ENCODE measurements at places on chromosomes 7 and 10.

DNA sequence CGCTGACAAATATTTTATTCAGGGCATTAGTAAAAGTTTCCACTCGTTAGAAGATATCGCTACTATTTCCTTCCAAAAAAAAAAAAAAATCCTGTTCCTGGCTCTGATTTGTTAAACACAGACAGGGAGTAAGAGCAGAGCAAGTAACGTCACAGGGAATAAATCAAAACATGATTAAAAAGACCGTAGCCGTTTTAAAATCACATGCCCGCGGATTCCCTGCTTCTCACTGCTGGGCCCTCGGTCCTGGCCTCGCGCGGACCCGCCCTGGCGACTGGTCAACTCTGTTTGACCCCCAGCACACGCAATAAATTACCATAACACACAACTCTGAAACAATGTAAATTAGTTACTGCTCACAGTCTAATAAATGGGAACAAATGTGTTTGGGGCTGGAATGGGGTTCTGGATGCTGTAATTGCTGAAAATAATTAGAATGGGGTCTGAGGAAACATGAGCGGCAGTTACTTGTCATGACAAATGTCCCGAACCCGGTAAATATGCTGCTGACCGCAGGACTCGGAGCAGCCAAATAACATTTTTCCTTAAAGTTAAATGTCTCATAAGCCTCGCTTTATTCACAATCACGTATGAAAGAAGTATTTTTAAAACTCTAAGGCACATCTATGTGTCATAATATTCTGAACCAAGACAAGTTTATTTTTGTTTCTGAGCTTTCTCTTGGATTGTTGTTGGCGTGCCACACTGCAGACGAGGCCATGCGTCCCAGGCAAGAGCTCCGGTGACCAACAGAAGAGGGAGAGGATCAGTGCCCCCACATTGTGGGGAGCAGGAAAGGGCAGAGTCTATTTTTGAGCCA is 17.9 kb downstream of the EBF3 start:
- H3K4me3 ChIP-seq = no peak overlapping the region
- no peaks in the 10 kb centered on the region for H3K36me3 ChIP-seq
- peaks cover 4% of the 10 kb centered on the region for H3K4me1 ChIP-seq
- H3K27me3 ChIP-seq = peaks cover 21% of the 10 kb centered on the region

- H3K4me1 ChIP-seq = no peaks in the 10 kb centered on the region
- no peaks in the 10 kb centered on the region for H3K27me3 ChIP-seq
- DNase-seq = no peak
- H3K36me3 ChIP-seq = peaks cover 48% of the 10 kb centered on the region
- no peak overlapping the region for H3K27ac ChIP-seq
Observed at GRCh38 chr7:105097619-105098018, 83.6 kb downstream of the KMT2E start.

DNA sequence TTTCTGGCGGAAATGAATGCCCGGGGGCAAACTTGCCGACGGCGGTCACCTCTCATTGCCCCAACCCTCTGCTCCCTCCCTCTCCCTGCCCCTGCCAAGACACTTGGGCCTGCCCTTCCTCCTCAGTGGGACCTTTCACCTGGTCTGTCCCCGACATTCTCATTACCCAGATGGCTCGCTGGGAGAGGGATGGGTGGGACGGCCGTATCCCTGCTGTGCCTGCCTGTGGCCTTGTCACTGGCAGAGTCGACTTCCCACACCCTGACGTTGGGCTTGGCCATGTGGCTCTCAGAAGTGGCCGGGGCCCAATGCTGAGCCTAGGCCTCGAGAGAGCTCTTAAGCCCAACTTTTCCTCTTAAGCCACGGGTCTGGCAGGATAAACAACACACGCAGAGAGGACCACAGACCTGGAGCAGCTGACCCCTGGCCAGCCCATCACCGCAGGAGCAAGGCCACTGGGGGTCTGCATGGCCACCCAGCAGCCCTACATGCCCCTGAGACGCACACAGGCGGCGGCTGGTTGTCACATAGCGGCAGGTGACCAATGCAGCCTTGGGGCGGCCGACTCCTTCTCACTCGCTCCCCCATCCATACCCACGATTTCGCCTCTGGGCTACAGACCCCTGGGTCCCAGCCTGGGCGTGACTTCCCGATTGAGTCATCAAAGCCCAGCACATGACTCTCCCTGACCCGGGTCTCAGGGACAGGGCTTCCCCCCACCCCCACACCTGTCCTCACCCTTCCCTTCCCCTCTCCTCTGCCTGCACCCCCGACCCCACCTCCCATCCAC is 40.1 kb downstream of the SLC29A4 start:
- no peak overlapping the region for H3K4me3 ChIP-seq
- peaks cover 6% of the 10 kb centered on the region for H3K4me1 ChIP-seq
- H3K27me3 ChIP-seq = no peaks in the 10 kb centered on the region
- no peak overlapping the region for H3K27ac ChIP-seq
- H3K36me3 ChIP-seq = peaks cover 40% of the 10 kb centered on the region

GRCh38 chr7:47102331-47102841 is 479.5 kb downstream of the TNS3 start:
- H3K4me1 ChIP-seq = no peaks in the 10 kb centered on the region
- H3K27ac ChIP-seq = no peak overlapping the region

DNA sequence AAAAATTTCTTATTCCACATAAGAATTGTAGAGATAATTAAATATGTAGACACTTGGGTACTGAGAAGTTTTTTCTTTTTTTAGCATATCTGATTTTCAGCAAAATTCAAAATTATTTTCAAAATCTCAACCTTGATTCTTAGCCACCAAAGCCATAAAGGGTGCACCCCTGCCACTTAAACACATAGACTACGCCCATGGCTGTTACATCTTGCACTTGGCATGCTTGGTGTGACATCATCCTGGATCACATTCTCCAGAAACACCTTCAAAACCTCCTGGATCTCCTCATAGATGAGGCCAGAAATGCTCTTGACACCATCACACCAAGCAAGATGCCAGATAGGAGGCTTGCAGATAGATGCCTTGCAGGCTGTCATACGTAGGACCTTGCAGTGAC is 89.1 kb upstream of the KLF14 start:
- no peak overlapping the region for H3K27ac ChIP-seq
- H3K4me3 ChIP-seq = no peak overlapping the region
- H3K27me3 ChIP-seq = no peaks in the 10 kb centered on the region

- H3K36me3 ChIP-seq = no peaks in the 10 kb centered on the region
- no peak overlapping the region for H3K27ac ChIP-seq
- H3K27me3 ChIP-seq = no peaks in the 10 kb centered on the region
- H3K4me3 ChIP-seq = no peak overlapping the region
Observed at GRCh38 chr7:123023126-123023525, 27.6 kb upstream of the TAS2R16 start.

GRCh38 chr10:1141701-1142100 is 85.5 kb downstream of the WDR37 start:
- DNase-seq = no peak
- no peaks in the 10 kb centered on the region for H3K27me3 ChIP-seq
- H3K27ac ChIP-seq = no peak overlapping the region
- H3K4me1 ChIP-seq = no peaks in the 10 kb centered on the region
- H3K36me3 ChIP-seq = no peaks in the 10 kb centered on the region

Data from thymus (tissue), 14 donors.